ENCODE measurements at places on chromosomes 6 and 20.
A peak's percentile ranks its signal among the peaks of the same experiment; 100 is the strongest.

DNA sequence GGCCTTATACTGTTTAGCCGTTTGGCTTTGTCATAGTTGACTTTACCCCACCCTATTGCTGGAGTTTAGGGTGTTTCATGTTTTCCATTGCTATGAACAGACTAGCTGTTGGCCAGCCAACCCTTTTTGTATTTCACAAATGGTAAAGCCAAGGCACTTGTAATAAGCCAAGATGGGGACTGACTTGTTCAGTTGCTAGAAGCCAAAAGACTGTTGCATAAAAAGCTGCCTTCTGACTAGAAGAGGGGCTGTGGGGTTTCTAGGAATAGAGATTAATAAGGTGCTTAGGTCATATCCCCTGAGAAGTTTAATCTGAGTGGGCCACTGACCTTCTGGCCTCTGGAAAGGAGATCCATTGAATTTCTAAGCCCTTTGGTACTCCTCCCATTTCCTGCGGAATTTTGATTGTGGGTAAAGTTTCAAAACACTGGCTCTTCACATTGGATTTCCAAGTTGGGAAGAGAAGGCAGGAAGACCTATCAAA lies 211.1 kb downstream of the PLCB4 start:
- DNase-seq = no peak

- no peak for DNase-seq
Measured at GRCh38 chr6:6091608-6092002, 84.9 kb upstream of the NRN1 start.

GRCh38 chr6:65938000-65938399 lies 231.0 kb upstream of the EYS start:
- no peak for DNase-seq

GRCh38 chr6:31375699-31376098 lies 18.7 kb upstream of the HLA-B start:
- DNase-seq = no peak

DNA sequence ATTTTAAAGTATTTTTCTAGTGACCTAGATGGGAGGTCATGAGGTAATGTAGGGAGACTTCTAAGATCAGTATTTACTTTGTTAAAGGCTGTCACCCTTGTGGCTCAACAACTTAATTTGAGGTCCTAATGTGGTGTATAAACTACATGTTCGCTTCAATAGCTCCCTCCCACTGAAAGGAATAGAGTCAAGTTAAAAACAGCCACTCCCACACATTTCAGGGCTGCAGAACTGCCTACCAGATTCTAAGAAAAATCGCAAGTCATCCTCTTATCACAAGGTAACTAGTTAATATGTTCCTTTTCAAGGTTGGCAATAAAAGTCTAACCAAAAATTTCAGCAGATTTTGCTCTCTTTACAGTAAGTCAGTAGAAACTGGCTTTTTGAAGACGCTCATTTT lies 15.1 kb downstream of the GSTA1 start:
- no peak for DNase-seq

GRCh38 chr20:8777911-8778310 lies 291.0 kb upstream of the PLCB4 start:
- DNase-seq = peak; percentile 49

GRCh38 chr6:11370191-11371018 lies 137.9 kb upstream of the NEDD9 start:
- no peak for DNase-seq

DNA sequence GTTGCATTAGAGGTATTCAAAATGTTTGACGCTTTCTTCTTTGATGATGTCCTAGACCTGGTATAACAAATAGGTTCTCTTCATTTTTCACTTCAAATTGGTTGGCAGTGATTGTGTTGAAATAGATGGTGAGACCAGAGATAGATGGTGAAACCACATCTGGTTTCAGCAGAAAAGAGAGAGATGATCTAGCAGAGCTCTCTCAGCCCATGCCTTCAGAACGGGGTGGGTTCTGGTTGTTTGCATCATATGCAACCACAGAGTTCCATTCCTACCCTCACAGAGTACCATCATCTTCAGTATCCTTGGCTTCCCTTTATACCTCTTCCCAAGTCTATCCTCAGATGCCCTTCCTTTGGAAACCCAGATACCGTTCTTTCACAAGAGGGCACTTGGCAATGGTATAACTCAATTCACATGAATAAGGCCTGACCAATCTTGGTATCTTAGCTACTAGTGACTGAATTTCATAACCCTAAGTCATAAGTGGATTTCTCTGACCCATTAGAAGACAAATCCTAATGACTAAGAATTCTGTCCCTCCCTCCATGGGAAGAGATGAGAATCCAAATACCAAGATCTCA lies 93.7 kb downstream of the UBE3D start:
- no peak for DNase-seq

GRCh38 chr20:50343125-50343489 lies 152.5 kb downstream of the CEBPB start:
- no peak for DNase-seq

DNA sequence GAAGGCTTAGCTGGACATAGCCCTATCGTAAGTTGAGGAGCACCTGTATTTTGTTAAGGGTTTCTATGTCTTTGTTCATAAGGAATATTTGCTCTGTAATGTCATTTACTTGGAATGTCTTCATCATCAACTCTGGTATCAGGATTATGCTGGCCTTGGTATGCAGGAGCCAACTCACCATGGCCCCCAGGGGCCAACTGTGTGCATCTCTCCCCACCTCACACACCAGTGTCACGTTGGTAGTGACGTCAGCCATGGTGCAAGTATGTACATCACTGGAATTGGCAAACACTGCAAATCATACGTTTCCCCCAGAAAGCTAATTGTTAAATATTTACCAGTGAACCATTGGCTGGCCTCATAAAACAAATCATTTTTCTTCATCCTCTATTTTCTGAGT lies 70.8 kb downstream of the YTHDF1 start:
- DNase-seq = peak; percentile 13

GRCh38 chr20:12570371-12570770 lies 438.4 kb upstream of the SPTLC3 start:
- no peak for DNase-seq

DNA sequence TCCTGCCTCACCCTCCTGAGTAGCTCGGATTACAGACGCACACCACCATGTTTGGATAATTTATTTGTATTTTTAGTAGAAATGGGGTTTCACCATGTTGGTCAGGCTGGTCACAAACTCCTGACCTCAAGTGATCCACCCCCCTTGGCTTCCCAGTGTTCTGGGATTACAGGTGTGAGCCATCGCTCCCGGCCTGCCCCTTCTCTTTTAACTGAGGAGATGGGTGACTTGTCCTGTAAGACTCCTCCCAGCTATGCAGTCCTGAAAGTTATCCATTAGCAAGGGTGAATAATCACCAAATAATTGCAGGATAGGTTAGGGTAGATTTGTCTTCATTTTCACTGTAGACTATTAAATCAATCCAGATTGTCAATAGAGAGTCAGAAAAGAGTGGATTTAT lies 40.5 kb upstream of the JARID2 start:
- DNase-seq = no peak

GRCh38 chr6:138588805-138589434 lies 89.6 kb upstream of the NHSL1 start:
- peak; percentile 78 for DNase-seq

GRCh38 chr20:5691918-5692618 lies 58.1 kb upstream of the SHLD1 start:
- no peak for DNase-seq

- no peak for DNase-seq
Measured at GRCh38 chr20:53087037-53087777, 115.0 kb downstream of the TSHZ2 start.

DNA sequence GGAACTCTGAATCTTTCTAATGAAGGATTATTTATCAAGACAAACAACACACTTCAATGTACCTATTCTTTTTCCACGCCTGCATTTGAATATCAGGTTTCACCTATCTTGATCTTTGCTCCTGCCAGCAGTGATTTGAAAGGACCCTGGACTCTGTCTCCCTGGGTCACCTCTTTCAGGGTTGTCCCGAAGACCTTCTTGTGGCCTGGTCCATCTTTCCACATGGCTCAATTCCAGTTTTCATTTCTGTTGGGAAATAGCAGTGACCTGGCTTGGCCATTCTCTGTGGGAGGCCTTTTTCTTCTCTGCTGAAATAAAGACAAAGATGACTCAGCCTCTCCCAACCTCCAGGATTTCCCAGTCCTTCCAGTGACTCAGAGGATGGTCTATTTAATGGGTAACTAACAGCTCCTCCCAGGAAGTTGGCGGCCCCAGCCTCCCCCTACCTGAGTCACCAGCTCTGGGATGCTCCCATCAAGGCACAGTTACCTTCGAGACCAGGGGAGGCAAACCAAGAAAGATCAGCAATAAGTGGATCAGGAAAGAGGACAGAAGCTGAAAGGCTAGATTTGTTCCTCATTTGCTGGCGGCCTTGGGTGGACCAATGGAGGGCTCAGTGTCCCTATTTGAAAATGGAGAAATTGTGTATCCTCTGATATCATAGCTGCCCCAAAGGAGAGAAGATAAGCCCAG lies 120.2 kb upstream of the RNF24 start:
- peak; percentile 99 for DNase-seq

DNA sequence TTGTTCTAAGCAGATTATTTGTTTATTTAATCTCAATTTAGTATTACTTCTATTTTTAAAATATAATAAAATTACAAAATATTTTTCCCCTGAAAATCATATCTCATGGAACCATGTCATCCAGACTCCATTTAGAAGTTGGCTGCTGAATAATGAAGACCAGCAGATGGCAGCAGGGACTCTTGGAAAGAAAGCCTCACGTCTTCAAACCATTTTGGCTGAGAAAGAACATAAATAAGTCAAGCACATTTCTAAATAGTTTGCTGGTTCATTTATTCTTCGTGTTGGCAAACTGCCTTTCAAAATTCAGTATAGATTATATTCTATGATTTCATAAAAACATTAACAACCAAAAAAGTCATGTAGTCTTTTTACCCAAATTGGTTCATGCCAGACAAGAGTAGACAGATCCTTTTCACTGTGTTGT lies 71.7 kb downstream of the RCAN2 start:
- peak; percentile 65 for DNase-seq

DNA sequence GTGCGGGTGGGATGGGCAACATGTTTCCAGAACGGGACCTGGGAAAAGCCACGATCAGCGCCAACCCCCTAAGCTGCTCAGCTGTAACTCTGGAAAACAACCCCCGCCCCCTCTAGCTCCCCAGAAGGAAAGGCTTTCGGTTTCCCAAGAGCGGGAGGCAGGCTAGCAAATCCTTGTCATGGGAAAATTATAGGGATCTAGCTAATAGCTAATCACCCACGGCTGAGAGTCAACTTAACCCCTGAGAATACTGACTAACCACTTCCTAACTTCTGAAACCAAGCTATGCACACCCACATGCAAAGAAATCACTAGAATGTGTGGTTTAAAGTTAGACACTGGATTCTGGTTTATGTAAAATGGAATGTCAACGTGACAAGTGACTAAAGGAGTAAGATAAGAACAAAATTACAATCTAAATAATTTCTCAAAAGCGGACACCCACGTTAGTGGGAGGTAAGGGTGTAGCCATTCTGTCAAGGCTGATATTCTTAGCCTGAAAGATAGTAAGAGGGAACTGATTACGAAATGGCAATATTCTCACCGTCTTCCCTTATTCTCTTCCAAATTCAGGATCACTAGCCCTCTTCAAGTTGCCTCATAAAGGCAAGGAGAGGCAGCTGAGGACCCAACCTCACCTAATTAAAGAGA lies 20.1 kb downstream of the JAG1 start:
- peak; percentile 59 for DNase-seq
